ENCODE measurements at places on chromosomes 12 and 14.

DNA sequence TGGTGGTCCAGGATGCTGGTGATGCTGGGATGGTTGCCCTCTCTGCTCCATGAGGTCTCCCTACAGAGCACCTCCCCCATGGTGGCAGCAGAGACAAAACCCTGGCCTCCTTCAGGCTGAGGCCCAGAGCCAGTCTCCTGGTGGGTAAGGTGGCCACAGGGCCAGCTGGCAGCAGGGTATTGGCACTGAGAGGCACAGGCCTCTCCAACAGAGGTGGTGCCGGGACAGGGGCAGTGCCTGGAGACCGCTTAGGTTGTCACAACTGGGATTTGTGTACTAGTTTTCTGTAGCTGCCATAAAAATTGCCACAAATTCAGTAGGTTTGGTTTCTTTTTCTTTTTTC is 6.1 kb upstream of the MTA1 start:
- no peak for DNase-seq

GRCh38 chr14:72801836-72802587 is 91.9 kb downstream of the DPF3 start:
- no peak for DNase-seq

DNA sequence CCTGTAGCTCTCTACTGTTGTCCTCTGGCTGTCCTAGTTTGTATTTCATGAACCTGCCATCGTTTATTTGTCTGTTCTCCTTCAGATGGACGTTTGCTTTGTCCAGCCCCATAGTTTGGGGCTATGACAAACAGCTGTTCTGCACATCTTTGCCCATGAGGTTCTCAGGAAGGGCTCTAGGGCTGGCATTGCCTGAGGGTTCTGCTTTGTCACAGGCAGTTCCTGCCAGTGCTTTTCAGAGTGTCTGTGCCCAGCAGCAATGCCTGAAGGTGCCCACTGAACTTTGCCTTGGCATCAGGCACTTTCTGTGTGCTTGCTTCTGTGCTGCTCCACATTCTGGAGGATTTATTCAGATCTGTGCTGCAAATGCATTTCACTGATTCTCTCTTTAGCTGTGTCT is 361.3 kb downstream of the TMEM121 start:
- no peak for DNase-seq

GRCh38 chr12:51393676-51394545 is 2.7 kb upstream of the GALNT6 start:
- peak; percentile 42 for DNase-seq

All from Jurkat, Clone E6-1 (cell line).